ENCODE measurements at places on chromosomes 4 and X.

GRCh38 chr4:176504118-176504517 lies 184.4 kb downstream of the SPCS3 start:
- DNase-seq = no peak

- no peak for DNase-seq
Measured at GRCh38 chr4:18111081-18111480, 89.5 kb upstream of the LCORL start.

DNA sequence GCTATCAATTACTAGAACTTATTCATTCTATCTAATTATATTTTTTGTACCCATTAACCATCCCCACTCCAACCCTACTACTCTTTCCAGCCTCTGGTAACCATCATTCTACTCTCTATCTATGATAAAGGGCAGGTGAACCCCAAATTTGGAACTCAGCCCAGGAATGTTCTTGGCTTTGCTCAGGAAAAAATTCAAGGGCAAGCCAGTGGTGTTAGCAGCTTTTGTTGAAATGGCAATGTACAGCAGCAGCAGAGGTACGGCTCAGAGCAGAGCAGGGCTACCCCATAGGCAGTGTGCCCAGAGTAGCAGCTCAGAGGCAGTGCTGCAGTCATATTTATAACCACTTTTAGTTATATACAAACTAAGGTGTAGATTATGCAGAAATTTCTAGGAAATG lies 138.2 kb downstream of the RNF150 start:
- DNase-seq = peak; percentile 79

- peak; percentile 34 for DNase-seq
Measured at GRCh38 chr4:89298788-89299152, 8.8 kb downstream of the GPRIN3 start.

- DNase-seq = peak; percentile 75
Measured at GRCh38 chr4:109411964-109412363, 21.7 kb upstream of the SEC24B start.

GRCh38 chrX:129939986-129940385 lies 34.0 kb downstream of the UTP14A start:
- no peak for DNase-seq

- no peak for DNase-seq
Measured at GRCh38 chr4:113790478-113790877, 28.9 kb upstream of the CAMK2D start.

DNA sequence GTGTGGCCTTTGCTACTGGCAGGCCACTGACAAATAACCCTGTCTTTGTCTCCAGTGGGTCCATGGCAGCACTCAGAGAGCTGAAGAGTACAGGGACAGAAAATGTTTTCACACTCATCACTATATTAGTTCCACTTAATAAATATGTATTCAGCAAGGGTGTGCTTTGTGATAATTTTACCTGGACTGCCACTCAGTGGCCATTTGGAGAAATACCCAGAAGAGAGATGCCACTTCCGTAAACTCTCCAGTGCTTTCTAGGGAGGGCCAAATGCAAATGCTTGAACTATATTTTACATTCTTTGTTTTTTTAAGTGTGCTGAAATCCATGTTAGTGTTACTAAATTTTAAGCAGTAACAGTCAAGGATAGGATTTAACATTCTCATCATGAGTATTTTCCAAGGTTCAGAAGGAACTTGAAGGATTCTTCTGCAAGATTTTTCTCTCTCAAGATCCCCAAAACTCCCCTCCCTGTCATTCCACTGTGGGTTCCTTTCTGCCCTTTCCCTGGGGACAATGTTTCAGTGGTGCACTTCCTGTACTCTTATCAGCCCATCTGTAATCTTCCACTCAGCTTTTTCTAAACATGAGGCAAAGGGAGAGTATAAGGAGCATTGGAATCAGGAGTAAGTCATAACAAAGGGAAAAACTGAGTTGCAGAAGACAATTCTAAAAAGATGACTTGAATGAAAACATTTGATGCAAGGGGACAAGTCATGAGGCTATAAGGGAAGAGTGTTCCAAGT lies 46.0 kb downstream of the TFDP3 start:
- peak; percentile 34 for DNase-seq

DNA sequence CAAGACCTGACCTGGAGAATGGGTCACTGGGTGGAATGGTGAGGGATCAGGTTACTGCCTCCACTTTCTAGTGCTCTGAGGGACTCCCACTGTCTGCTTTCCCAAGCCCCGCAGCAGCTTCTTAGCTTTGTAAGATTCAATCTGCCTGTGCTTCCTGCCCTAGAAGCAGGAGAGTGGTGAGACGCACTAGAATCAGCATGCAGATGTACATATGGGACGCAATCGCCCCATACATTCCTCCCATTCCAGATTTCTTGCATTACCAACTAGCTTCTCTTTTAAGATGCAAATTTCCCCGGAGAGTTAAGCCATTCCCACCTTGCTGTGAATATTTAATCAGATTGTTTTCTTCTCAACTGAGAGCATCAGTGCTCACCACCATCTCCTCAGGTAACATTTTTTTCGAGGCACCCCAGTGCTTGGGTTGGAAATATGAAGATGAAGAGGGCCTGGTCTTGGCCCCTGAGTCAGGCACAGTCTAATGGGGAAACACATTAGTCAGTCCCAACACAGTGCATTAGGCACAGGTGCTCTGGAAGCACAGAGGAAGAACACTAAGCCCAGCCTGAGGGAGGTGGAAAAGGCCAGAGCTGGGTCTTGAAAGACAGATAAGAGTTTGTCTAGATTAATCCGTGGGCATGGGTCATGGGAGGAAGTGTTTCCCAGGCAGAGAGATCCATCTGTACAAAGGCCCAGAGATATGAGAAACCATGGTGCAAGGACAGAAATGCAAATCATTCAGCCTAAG lies 66.7 kb upstream of the PRPS1 start:
- peak; percentile 30 for DNase-seq

- no peak for DNase-seq
Measured at GRCh38 chr4:53840643-53841042, 223.8 kb downstream of the CHIC2 start.

GRCh38 chr4:3283483-3283882 lies 9.3 kb upstream of the RGS12 start:
- no peak for DNase-seq

DNA sequence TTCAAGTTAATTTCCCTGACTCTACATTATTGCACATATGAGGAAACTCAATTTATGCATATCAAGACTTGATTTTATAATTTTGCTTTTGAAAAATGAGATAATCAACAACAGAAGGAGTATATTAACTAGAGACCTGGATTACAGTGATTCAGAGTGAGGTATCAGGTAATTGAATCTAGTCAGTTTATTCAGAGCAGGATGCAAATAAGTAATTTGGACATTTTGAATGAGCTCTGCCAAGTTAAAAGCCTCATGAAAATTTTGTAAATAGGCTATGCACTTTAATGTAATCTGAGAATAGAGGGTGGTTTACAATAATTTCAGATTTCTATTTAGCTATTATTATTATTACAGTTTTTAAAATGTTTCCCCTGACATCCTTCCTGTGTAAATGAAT lies 203.7 kb upstream of the EMCN start:
- DNase-seq = no peak

DNA sequence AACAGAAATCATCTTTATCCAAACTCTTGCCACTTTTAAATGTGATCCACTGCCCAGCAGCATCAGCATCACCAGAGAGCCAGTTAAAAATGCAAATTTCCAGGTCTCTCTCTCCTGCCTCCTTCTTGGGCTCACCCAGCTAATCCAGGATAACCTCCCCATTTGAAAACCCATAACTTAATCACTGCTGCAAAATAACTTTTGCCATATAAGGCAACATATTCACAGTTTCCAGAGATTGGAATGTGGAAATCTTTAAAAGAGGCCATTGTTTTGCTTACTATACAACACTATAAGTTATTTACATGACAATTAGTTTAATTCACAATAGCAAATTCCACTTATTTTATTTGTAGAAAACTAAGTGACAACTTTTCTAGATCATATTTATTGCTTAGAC lies 4.8 kb upstream of the EXOSC9 start:
- DNase-seq = peak; percentile 26

- no peak for DNase-seq
Measured at GRCh38 chr4:1180663-1181062, 8.3 kb upstream of the SPON2 start.

DNA sequence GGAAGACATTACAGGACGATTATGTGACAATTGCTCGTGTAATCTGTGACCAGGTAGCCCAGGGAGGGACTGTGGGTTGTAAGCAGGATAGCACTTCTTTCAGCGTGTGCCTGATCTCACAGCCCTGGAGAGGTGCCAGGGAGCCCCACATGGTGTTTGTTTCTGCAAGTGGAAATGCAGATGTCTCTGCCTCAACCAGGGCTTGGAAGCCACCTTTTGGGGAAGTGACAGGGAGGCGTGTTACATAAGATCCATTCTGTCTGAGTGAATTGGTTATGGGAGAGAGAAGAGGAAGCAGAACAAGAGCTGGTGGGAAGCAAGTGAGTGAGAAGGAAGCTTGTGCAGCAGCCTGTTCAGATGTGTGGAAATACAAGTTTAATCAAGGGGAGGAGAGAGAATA lies 104.5 kb upstream of the GATB start:
- DNase-seq = no peak

DNA sequence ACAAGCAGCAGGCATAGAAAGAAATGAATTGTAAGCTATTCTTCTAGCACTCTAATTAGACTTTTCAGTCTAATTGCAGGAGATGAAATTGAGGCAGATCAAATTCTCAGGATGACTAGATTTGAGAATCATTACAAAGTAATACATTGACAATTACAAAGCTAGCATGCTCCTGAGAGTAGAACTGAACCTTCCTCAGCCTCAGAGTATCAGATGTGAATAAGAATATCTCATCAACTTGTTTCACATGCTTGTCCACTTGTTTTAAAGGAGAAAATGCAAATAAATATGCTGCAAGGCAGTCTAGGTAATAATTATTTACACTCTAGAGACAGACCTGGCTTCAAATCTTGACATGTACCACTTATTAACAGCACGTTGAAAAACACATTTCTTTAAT lies 491.0 kb upstream of the MAGEB2 start:
- no peak for DNase-seq

DNA sequence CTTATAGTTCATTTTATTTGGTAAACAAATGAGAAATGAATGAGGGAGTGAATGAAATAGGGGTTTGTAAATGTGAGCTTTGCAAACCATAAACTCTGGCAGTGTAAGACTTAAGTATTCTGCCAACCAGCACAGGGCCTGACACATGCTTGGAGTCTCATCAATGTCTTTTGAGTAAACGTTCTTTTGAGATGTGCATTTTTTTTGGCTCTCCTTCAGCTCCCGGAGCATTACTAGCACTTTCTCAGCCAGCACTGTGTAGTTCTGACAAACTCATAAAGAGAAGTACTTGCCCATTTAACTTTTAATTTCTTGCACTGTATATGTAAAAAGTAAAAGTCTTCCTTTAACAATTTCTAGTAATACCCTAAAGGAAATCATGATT lies 245.3 kb downstream of the HS3ST1 start:
- DNase-seq = peak; percentile 8

- DNase-seq = peak; percentile 72
Measured at GRCh38 chr4:52982255-52982945, 120.3 kb downstream of the RASL11B start.

DNA sequence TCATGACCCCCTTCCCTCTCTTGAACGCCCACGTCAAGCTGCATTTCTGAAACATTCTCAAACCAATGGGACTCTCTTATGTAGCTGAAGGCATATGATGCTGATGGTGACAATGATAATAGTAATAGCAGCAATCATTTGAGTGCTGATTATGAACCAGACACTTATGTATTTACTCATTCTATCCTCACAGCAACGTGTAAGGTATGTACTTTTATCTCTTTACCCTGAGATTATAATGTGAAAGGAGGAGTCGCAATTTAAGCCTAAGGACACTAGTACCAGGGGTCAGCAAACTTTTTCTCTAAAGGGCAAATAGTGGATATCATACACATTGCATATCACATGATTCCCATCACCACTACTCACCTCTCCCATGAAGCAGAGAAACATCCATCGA lies 8.5 kb downstream of the PGM2 start:
- DNase-seq = no peak

DNA sequence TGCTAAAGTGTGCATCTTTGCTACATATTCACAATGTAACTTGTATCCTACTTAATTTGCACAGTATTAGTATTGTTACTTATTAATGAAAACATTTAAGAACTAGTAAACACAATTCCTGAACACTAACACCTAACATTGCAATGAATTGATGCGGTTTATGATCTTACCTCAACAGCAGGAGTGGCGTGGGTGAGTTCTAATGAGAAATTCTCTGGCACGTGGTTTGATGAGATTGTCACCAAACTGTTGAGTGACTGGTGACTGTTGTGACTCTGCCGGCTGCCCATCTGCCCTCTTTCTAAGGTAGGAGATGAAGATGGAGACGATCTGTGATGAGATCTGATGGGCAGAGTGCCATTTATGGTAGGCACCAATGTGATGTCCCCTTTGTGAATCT lies 2.9 kb downstream of the PCDH18 start:
- no peak for DNase-seq

DNA sequence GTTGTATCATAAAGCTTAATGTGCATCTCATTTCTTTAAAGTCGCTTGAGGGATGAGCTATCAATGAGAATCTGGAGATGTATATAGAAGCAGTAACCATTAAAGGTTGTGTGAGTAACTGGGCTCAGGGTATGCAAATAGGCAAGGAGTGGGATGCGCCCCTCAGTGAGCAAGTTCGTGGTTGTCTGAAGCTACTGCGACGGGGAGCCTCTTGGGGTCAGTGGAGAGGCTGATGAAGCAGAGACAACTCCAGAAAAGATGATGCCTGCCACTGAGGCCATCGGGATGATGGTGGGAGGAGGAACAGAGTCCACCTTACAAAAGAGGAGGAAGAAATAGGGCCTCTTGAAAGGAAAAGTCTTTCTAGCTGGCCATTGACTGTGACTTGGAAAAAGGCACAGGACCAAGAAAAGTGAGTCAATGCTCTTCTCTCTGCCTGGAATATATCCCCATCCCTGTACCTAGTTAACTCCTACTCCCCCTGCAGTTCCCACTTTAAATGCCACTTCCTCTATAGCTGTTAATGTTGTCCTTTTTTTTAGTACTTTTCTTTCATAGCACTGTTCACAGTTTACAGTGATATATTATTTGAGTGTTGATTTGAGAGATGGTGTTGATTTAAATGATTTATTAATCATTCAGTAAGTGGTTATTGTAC lies 51.4 kb upstream of the LSM6 start:
- peak; percentile 6 for DNase-seq

- DNase-seq = peak; percentile 68
Measured at GRCh38 chr4:123452616-123453015, 56.0 kb downstream of the SPRY1 start.

GRCh38 chr4:84852081-84852480 lies 114.4 kb downstream of the WDFY3 start:
- peak; percentile 21 for DNase-seq
